ENCODE measurements at places on chromosomes 1 and 21.
A peak's percentile ranks its signal among the peaks of the same experiment; 100 is the strongest.

DNA sequence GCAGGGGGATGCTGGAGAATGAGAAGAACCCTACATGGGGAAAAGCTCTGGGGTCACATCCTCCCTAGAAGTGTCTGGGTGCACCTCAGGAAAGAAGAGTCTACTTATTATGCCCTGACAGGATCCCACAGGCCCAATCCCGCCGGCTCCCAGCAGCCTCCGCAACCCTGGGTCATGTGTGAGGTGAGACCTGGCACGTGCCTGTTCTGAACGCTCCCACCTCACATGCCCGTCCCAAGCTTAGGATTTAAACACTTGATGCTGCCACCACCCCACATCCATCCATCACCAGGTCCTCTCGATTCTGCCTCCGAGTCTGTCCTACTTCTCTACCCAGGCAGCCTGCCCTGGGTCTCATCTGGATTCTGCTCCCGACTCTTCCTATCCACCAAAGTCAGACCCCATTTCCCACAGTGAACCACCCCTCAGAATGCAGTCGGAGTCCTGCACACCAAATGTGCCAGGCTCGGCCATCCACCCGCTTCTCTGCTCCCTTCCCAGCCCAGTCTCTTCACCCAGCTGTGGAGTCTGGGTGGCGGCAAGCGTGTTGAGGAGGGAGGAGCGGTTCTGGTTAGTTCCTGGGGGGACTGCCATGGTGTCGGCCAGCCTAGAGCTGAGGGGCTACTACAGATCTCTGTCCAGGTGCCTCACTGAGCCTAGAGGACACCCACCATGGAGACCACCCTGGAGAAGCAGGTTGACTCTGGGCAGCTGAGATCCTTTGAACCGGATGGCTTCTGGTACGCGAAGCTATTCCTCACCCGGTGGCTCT is 23.9 kb downstream of the SLC2A1 start:
- no peaks in the 10 kb centered on the region for H3K36me3 ChIP-seq
- H3K27me3 ChIP-seq = no peaks in the 10 kb centered on the region
- no peak overlapping the region for H3K4me3 ChIP-seq
- no peak for DNase-seq
- H3K27ac ChIP-seq = no peak overlapping the region

GRCh38 chr1:59747420-59748024 is 67.2 kb upstream of the HOOK1 start:
- H3K36me3 ChIP-seq = no peaks in the 10 kb centered on the region
- no peaks in the 10 kb centered on the region for H3K27me3 ChIP-seq
- H3K4me1 ChIP-seq = peaks cover 43% of the 10 kb centered on the region
- no peak for DNase-seq
- no peak overlapping the region for H3K27ac ChIP-seq
- no peak overlapping the region for H3K4me3 ChIP-seq

- no peak overlapping the region for H3K27ac ChIP-seq
- DNase-seq = no peak
- H3K36me3 ChIP-seq = peaks cover 90% of the 10 kb centered on the region
- H3K27me3 ChIP-seq = no peaks in the 10 kb centered on the region
Observed at GRCh38 chr1:223780949-223781348, 64.8 kb downstream of the TP53BP2 start.

- H3K36me3 ChIP-seq = no peaks in the 10 kb centered on the region
- no peak overlapping the region for H3K4me3 ChIP-seq
- DNase-seq = no peak
- no peaks in the 10 kb centered on the region for H3K4me1 ChIP-seq
- no peaks in the 10 kb centered on the region for H3K27me3 ChIP-seq
- no peak overlapping the region for H3K27ac ChIP-seq
Observed at GRCh38 chr1:35762141-35762540, 7.6 kb downstream of the CLSPN start.

- peak overlapping the region; percentile 61 for H3K27ac ChIP-seq
- peaks cover 49% of the 10 kb centered on the region for H3K4me1 ChIP-seq
- no peaks in the 10 kb centered on the region for H3K27me3 ChIP-seq
Observed at GRCh38 chr1:110004583-110004982, 20.0 kb downstream of the AHCYL1 start.

Measured in heart left ventricle (tissue), 16 donors.